ENCODE measurements at places on chromosomes 1 and 21.
A peak's percentile ranks its signal among the peaks of the same experiment; 100 is the strongest.

- DNase-seq, result no peak
Measured at GRCh38 chr1:150820730-150821512, 12.9 kb upstream of the CTSK start.

GRCh38 chr1:71687376-71687775 is 595.0 kb downstream of the NEGR1 start:
- DNase-seq, result no peak

- DNase-seq, result no peak
Measured at GRCh38 chr21:45827881-45828579, 153.5 kb upstream of the COL6A1 start.

- DNase-seq, result no peak
Measured at GRCh38 chr1:234302354-234302962, 70.8 kb upstream of the COA6 start.

DNA sequence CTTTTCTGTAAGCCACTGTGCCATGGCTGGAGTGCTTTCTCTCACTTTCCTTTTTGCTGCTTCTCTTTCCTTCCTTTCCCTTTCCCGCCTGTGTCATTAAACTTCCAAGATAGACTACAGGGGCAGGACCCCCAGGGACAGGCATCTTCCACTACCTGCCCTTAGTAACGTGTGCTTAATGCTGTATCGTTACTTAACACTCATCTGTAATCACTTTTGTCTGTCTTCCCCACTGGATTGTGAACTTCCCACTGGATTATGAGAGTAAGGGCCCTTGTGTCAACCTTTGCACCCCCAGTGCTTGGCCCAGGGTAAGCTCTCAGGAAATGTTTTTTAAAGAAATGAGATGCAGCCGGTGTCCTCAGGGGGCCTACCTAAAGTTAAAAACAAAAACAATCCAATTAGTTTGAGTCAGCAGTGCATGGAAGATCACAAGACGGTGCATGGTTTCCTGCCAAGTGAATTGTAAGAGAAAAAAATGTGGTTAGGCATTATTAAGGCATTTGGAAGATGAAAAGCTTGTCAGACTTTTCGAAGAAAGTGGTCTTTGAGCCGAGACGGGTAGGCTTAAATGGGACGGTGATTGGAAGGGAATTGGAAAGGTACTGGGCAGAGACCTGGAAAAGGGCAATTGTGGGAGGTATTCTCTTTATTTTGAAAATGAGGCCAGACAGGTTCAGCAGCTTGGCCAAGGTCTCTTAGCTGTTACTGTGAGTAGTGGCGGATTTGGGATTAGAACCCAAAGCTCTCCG is 958 bp downstream of the LYPLAL1 start:
- DNase-seq, result no peak

- no peak for DNase-seq
Measured at GRCh38 chr1:40386359-40386723, 12.8 kb downstream of the SMAP2 start.

- peak; percentile 82 for DNase-seq
Measured at GRCh38 chr1:58528518-58528917, 18.0 kb downstream of the OMA1 start.

GRCh38 chr1:115293899-115294298 is 44.1 kb downstream of the NGF start:
- no peak for DNase-seq

- no peak for DNase-seq
Measured at GRCh38 chr1:202164271-202165037, 4.1 kb upstream of the PTPN7 start.

DNA sequence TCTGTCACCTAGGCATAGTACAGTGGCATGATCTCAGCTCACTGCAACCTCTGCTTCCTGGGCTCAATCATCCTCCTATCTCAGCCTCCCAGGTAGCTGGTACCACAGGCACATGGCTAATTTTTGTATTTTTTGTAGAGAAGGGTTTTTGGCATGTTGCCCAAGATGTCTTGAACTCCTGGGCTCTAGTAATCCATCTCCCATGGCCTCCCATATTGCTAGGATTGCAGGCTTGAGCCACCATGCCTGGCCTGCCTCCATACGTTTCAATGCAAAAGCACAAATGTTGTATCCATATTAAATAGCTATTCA is 17.6 kb upstream of the GBP3 start:
- DNase-seq, result no peak

- no peak for DNase-seq
Measured at GRCh38 chr1:160570840-160571239, 8.5 kb downstream of the CD84 start.

DNA sequence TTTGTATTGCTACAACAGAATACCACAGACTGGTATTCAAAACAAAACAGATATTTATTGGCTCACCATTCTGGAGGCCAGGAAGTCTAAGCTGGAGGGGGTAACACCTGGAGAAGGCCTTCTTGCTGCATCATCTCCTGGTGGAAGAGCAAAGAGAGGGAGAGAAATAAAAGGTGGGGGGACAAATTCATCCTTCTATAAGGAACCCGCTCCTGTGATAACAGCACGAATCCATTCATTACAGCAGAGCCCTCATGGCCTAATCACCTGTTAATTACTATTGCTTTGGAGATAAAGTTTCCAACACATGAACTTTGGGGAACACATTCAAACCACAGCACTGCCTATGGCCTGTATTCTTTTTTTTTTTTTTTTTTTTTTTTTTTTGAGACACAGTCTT is 5.4 kb downstream of the S100A2 start:
- no peak for DNase-seq

- DNase-seq, result no peak
Measured at GRCh38 chr1:233523047-233523446, 90.9 kb upstream of the KCNK1 start.

DNA sequence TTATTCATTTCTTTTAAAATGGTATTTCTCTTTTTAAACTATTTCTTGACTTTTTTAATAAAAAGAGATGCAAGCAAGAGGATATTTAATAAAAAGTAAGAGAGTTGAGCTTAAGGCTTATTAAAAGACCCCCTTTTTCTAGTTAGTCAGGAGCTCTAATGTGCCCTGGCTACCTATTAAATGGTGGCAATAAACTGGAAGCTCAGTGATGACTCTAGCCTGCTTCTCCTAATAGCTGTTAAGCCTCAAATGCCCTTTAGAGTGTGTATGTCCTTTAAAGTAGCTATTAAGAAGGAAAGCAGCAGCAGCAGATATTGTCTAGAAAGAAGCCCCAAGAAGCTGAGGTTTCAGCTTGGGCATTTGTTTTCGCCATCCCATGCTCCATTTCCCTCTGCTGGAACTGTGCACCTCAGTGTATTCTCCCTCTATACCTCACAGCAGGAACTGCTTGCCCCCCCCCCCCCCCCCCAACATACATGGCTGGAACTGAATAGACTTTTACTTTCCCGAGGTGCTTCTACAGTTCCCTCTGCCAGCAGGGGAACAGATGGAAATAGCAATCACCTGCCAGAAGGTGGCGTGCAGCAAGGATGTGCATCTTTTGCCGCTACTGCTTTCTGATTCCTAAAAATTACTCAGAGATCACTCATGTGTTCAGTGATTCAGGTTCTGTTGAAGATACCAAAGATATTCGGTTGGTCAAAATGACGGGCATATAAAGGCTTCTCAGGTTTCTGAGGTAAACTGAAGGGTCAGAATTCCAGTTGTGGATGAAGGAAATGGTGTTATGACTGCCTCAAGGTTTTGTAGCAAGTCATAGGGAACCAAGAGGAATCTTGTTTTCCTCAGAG is 2.5 kb downstream of the RGS4 start:
- peak; percentile 83 for DNase-seq

- no peak for DNase-seq
Measured at GRCh38 chr1:185843297-185843869, 109.2 kb downstream of the HMCN1 start.

DNA sequence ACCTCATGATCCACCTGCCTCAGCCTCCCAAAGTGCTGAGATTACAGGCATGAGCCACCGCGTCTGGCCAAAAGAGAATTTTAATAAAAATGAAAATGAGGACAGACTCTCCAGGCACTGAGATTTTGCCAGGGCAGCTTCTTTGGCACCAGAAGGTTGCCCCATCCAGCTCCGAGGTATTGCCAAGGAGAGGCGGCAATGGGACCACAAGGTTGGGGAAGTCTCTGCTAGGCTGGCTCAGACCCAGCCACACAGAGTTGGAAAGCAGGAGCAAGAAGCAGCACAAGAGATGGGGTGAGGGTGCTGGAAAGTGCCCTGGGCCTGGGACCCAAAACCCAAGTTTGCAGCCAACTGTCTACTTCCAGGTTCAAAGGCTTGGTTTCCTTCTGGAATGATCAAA is 200.9 kb downstream of the HHIPL2 start:
- DNase-seq, result no peak

- DNase-seq, result no peak
Measured at GRCh38 chr1:103120981-103121380, 12.7 kb upstream of the COL11A1 start.

DNA sequence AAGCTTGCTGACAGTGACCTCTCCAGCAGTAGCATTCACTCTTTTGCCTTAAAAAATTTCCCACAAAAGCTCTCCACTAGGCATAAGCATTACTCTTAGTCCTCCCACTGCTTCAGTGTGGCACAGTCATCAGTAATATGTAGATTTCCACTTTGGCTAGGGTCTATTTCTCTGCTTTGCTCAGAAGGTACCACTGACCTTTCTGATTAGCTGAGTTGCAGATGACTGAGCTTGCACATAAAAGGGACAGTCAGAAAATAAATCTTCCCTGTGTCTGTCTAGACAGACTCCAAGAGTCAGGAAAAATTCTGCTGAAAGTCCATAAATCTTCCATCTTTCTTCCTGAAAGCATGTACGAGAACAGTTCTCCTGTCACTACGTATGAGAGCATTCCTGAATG is 56.6 kb upstream of the APP start:
- DNase-seq, result no peak

DNA sequence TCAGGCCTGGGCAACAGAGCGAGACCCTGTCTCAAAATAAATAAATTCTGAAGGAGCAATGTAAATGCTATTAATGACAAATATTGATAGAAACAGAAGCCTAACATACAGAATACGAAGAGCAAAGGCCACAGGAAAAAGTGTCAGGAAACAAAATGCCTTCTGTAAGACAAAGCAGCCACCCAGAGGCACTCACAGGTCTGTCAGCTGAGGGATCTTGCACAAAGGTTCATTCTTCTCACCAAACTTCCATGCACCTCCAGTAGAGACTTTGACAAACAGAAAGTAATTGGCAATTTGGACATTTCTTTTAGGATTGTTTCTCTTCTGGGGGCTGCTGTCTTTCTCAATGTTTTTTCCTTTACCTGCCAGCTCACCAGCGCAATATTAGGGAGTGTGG is 1.2 kb upstream of the ALDH9A1 start:
- no peak for DNase-seq

- no peak for DNase-seq
Measured at GRCh38 chr1:156921053-156921529, 659 bp downstream of the LRRC71 start.
